Brain pericyte (primary cell): ENCODE measurements at places on chromosomes 5 and 9.

DNA sequence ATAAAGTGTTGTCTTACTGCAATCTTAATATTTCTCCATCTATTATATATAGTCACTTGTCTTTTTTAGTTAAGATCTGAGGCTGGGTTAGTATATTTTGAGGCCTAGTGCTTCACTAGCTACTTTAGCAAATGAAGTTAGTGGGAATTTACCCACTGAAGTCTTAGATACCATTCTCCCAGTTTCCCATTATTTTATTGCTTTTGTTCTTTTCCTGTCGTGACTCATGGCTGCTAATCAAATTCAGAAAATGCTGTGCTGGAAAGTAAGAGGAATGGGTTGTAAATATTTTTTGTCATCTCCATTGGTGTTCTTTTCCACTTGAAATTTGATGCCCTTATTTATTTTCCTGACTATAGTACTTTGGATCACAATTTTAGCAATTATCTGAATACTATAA is 14.2 kb downstream of the TCERG1 start:
- DNase-seq = no peak

GRCh38 chr9:8850914-8851313 is 1051.3 kb upstream of the DMAC1 start:
- no peak for DNase-seq

GRCh38 chr5:166369807-166370206 is 1921.6 kb upstream of the WWC1 start:
- no peak for DNase-seq

DNA sequence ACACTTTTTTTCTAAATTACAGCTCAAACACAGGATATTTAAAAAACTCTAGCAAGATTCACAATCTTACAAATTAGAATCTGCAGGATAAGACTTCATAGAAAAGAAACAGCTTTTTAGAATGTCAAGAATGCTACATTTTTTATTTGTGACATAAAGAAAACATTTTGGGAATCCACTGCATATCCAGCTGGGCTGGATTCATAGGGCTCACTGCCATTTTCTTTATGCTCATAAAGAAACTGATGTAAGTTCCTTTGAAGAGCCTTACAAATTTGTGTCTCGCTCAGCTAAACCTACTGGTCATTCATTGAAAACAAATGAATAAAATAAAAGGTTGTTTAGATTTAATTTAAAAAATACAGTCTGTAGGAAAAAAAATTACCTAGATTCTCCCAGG is 332.3 kb downstream of the TRPM3 start:
- no peak for DNase-seq

GRCh38 chr5:56812110-56812509 is 3.2 kb upstream of the MAP3K1 start:
- DNase-seq = no peak

DNA sequence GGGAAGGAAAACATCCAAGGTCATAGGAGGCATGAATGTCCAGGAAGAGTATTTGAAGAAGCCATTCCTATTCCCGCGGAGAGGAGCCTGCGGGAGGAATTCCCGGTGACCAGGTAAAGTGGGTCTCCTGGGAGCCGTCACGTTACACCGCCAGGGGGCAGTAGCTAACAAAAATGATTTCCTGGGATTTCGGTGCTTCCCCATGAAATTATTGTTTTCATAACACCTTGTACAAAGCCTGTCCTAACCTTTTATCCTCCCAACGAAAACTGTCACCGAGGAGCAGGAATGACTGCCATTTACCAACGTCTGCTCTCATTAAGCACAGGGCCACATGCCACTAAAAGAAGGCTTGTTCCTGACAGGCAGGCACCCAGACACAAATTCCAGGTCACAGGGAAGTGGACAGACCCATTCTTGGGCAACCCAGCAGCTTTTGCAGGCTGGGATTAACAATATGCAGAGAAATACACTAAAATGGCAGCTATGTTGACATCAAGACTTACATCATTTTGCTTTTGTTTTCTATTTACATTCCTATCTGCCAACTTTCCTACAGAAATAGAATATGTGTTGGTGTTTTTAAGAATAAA is 41.2 kb upstream of the CTSL start:
- DNase-seq = no peak

DNA sequence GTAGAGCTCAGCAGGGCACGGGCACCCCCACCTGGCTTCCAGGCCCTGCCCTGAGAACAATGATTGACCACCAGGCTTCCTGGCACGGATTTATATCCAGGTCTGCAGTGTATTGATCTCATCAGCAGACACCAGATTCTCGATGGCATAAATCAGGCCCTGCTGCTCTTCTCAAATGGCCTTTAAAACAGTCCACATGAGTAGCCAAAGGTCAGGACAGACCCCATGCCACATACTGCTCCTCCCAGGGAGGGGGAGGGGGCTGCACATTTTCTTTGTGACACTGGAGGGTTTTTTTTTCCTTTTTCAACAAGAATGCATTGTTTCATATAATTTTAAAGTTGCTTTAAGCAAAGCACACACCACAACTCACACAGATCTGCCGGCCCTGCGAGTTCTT is 85.4 kb downstream of the SEMA4D start:
- DNase-seq = no peak
